Esophagus muscularis mucosa (tissue), 4 donors: ENCODE measurements at places on chromosomes 2 and 18. TPM values are rescaled to one million over a fixed set of nuclear protein-coding genes. Genes with fewer than 3 reads are reported as not detected.
A peak's percentile ranks its signal among the peaks of the same experiment; 100 is the strongest.

GRCh38 chr2:54738281-54738680 lies 14.8 kb downstream of the EML6 start:
- H3K36me3 ChIP-seq, result no peaks in the 10 kb centered on the region
- no peak overlapping the region for H3K27ac ChIP-seq
- H3K4me1 ChIP-seq, result no peaks in the 10 kb centered on the region
- no peaks in the 10 kb centered on the region for H3K27me3 ChIP-seq
- DNase-seq, result no peak

DNA sequence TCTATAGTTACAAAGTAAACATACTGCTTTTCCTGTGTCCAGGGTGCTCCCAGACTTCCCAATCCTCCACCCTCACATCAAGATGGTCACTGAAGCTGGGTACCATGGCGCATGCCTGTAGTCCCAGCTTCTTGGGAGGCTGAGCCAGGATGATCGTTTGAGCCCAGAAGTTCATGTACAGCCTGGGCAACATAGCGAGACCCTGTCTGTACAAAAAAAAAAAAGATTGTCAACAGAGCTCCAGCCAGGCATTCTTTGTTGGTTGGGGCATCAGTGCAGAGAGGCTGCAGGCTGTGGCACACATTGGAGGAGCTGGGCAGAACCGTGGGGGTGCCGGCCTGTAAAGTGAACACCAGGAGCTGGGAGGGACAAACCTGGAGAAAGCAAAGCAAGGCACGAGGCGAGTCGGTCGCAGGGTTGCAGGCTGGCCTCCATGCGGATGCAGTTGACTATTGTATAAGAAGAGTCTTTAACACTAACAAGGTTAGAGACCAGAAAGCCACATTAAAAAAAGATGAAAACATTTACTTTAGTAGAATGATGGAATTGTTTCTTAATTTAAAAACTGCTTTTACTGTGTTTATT lies 51.8 kb downstream of the ACOXL start:
- no peaks in the 10 kb centered on the region for H3K36me3 ChIP-seq
- H3K27me3 ChIP-seq, result no peaks in the 10 kb centered on the region
- no peak overlapping the region for H3K27ac ChIP-seq
- peak; percentile 62 for DNase-seq

- no peak overlapping the region for H3K27ac ChIP-seq
Measured at GRCh38 chr2:206740800-206741199, 22.6 kb upstream of the DYTN start.

BAZ2B gene
- total RNA-seq, result 97.2 TPM

PRADC1 gene
- 29.0 TPM for total RNA-seq

- H3K27me3 ChIP-seq, result no peaks in the 10 kb centered on the region
- no peaks in the 10 kb centered on the region for H3K36me3 ChIP-seq
- H3K4me3 ChIP-seq, result no peak overlapping the region
- H3K4me1 ChIP-seq, result no peaks in the 10 kb centered on the region
Measured at GRCh38 chr18:11762429-11762828, 73.4 kb downstream of the GNAL start.

GRCh38 chr2:32925283-32925815 lies 21.4 kb upstream of the LTBP1 start:
- H3K4me3 ChIP-seq, result no peak overlapping the region
- no peak overlapping the region for H3K27ac ChIP-seq
- no peaks in the 10 kb centered on the region for H3K4me1 ChIP-seq
- H3K27me3 ChIP-seq, result no peaks in the 10 kb centered on the region
- H3K36me3 ChIP-seq, result no peaks in the 10 kb centered on the region

DNA sequence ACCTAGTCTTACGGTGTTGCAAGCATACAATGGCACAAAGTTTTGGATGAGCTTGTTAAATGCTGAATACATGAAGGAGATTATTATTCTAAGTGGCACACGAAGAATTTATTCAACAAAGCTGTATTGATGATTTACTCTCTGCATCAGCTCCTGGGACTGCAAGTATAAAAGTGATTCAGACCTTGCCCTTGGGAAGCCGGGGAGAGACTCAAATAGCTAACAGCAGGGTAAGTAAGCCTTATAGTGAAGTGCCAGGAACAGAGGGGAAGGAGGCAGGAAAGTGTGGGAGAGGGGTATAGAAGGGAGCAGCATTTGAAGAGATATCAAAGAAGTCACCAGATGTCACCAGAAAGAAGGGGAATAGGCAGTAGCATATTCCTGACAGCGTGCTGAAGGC lies 115.4 kb downstream of the MCFD2 start:
- no peak overlapping the region for H3K27ac ChIP-seq
- H3K27me3 ChIP-seq, result no peaks in the 10 kb centered on the region
- H3K4me1 ChIP-seq, result peaks cover 14% of the 10 kb centered on the region
- DNase-seq, result no peak
- H3K36me3 ChIP-seq, result no peaks in the 10 kb centered on the region

GRCh38 chr2:169119851-169120250 lies 50.5 kb downstream of the DHRS9 start:
- H3K36me3 ChIP-seq, result no peaks in the 10 kb centered on the region
- DNase-seq, result no peak
- H3K27ac ChIP-seq, result no peak overlapping the region
- no peak overlapping the region for H3K4me3 ChIP-seq
- H3K27me3 ChIP-seq, result peaks cover 6% of the 10 kb centered on the region

CNOT11 gene
- total RNA-seq, result 35.8 TPM

DNA sequence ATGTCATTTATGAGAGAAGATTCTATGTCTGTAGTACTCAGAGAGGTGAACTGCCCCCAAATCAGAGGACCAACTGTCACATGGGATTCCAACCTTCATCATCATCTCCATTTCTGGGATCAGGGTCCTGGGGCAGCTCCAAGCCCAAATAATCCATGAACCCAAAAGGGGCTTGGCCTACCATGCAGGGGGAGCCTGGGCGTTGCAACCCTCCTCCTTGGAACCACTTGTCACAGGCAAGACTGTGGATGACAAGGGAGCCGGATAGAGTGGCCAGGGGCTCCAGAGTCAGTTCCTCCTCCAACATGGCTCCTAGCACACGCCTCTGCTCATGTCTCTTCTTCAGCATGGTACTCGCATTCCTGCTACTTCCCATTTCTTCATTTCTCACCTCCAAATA lies 7.9 kb downstream of the CTLA4 start:
- H3K27me3 ChIP-seq, result no peaks in the 10 kb centered on the region
- peak; percentile 80 for DNase-seq
- no peak overlapping the region for H3K27ac ChIP-seq
- no peaks in the 10 kb centered on the region for H3K36me3 ChIP-seq

DNA sequence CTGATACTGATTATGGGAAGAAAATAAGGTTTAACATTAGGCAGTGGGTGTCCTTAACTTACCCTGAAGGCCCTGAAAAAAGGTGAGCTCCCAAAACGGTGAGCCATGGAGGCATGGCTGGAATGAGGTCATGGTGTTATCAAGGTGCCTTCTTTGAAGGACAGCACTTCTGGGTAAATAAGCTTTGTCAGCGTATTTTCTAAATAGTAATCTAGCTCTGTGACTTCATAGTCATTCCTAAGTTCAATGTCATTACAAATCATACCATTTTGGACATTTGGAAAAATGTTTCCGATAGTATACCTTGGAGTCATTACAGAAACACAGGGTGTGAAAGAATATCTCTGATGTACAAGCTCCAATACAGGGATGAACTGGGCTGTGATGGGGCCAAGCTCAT lies 35.2 kb upstream of the CNGA3 start:
- no peaks in the 10 kb centered on the region for H3K36me3 ChIP-seq
- no peaks in the 10 kb centered on the region for H3K4me1 ChIP-seq
- no peaks in the 10 kb centered on the region for H3K27me3 ChIP-seq
- DNase-seq, result no peak
- H3K27ac ChIP-seq, result no peak overlapping the region

IL37 gene
- not detected for total RNA-seq

DNA sequence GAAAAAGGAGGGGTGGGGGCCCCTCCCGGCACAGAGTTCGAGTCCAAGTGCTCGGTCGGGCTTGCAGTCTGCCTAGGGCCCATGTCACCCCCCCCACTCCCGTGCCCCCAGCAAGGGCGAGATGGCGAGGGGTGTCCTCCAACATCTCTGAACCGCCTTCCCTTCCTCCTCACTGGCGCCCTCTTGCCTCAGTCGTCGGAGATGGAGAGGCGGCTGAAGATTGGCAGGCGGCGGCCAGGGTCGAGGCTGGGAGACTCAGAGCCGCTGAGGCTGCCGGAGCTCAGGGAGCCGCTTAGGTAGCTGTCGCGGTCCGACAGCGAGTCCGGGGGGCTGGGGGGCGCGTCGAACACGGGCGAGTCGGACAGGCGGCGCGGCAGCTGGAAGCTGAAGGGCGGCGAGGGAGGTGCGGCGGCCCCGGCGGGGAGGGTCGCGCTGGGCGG lies 2.3 kb downstream of the ZFP36L2 start:
- H3K4me3 ChIP-seq, result peak overlapping the region; percentile 80
- no peaks in the 10 kb centered on the region for H3K27me3 ChIP-seq
- DNase-seq, result no peak
- H3K4me1 ChIP-seq, result peaks cover 73% of the 10 kb centered on the region

DNA sequence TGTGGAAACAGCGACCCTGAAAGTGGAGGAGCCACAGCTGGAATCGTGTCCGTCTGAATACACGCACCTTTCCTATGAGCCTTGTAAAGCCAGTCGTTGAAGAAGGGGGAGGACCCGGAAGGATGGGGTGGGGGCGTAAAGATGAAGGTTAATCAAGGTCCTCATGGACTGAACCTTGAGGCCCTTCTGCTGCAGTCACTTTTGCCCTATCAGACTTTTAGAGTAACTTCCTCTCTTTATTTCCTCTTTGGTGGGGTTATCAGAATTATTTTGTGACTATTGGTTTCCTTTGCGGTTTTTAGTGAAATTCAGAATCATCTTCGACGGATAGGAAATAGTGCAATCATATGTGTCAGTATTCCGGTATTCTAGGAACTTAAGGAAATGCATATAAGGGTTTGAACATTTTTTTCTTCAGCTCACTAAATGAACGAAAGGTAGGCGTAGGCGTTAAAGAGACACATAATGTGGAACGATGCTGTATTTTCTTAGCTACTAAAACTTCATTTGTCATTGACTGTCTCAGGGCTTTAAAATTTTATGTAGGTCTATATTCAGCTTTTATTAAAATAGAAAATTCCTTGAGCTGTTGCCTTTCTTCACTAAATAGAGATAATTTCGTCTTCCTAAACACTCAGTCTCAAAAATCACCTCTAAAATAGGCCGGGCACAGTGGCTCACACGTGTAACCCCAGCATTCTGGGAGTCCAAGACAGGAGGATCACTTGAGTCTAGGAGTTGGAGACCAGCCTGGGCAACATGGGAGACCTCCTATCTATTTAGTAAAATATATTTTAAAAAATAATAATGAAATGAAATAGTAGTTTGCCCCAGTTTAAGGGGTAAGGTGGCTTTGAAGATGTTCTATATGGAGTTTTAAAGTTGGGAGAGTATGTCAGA lies 1.4 kb upstream of the YES1 start:
- peak overlapping the region; percentile 93 for H3K27ac ChIP-seq
- no peaks in the 10 kb centered on the region for H3K36me3 ChIP-seq
- DNase-seq, result no peak
- peak overlapping the region; percentile 73 for H3K4me3 ChIP-seq
- H3K27me3 ChIP-seq, result no peaks in the 10 kb centered on the region

GRCh38 chr2:84972932-84973331 lies 2.0 kb downstream of the KCMF1 start:
- peak overlapping the region; percentile 99 for H3K27ac ChIP-seq
- H3K36me3 ChIP-seq, result no peaks in the 10 kb centered on the region
- H3K4me3 ChIP-seq, result peak overlapping the region; percentile 92
- H3K27me3 ChIP-seq, result no peaks in the 10 kb centered on the region

- H3K4me1 ChIP-seq, result no peaks in the 10 kb centered on the region
- DNase-seq, result no peak
- H3K27ac ChIP-seq, result no peak overlapping the region
- H3K36me3 ChIP-seq, result peaks cover 18% of the 10 kb centered on the region
- no peaks in the 10 kb centered on the region for H3K27me3 ChIP-seq
Measured at GRCh38 chr2:23649303-23649702, 264.3 kb downstream of the KLHL29 start.

DNA sequence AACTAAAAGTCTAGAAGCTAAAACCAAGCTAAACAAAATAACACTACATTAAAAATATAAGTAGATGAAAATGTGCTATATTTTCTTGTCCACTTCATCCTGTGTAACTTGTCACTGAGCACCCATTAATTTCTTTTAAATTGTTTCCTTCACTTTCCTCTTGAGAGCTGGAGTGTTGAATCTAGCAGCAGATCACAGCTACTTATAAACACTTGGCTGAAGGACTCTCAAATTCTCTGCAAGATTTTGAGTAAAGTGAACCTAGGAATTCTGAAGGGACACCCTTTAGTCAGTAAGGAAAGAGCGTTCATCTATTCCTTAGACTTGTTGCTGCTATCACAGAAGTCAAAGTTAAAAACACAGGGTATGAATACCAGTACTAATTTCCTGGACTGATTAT lies 1163.9 kb downstream of the DPP10 start:
- no peak for DNase-seq
- H3K27me3 ChIP-seq, result no peaks in the 10 kb centered on the region
- H3K27ac ChIP-seq, result no peak overlapping the region
- no peak overlapping the region for H3K4me3 ChIP-seq
- H3K4me1 ChIP-seq, result no peaks in the 10 kb centered on the region

ALPP gene
- 0.06 TPM for total RNA-seq

GRCh38 chr2:102111823-102112222 lies 30.7 kb upstream of the IL1R1 start:
- H3K36me3 ChIP-seq, result no peaks in the 10 kb centered on the region
- H3K4me1 ChIP-seq, result no peaks in the 10 kb centered on the region
- H3K4me3 ChIP-seq, result no peak overlapping the region
- DNase-seq, result no peak
- H3K27me3 ChIP-seq, result no peaks in the 10 kb centered on the region

DNA sequence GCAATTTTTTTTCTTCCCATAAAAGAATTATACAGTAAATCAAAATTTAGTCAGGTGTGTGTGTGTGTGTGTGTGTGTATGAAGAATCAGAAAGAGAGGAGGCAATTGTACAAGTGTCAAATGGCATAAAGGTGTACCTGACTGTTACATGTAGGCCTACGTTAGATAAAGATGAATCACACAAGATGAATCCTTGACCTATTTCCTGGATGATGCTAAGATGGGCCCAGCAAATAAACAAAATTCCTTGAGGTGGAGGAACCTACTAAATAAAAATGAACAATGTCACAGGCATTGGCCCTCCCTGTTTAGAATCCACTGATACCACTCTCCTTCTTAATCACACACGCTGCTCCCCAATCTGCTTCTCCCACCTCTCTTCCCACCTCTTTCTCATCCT lies 79.7 kb upstream of the LRATD1 start:
- no peaks in the 10 kb centered on the region for H3K36me3 ChIP-seq
- no peaks in the 10 kb centered on the region for H3K27me3 ChIP-seq
- H3K4me1 ChIP-seq, result no peaks in the 10 kb centered on the region
- no peak overlapping the region for H3K27ac ChIP-seq

GRCh38 chr18:29250843-29251242 lies 1073.9 kb upstream of the CDH2 start:
- no peak overlapping the region for H3K4me3 ChIP-seq
- H3K27ac ChIP-seq, result no peak overlapping the region
- no peak for DNase-seq
- no peaks in the 10 kb centered on the region for H3K27me3 ChIP-seq

DNA sequence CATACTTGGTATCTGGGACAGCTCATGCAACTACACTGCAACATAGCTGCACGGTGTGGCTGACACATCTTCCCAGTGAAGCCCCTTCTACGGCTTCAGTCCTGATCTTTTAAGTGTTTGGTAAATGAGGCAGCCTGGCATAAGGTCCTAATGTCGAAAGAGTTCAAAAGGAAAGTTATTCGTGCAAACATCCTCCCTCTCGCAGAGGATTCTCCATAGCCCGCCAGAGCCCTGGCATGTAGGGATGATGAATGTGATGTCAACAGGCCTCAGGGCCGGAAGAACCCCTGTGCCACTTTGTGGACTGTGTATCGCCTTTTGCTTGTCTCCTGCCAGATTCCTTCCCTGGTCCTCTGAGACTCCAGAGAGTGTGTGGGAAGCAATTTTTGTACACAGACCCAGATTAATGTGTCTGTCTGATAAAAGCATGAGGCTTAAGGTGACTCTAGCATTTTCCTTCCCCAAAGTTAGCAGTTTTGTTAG lies 88.5 kb downstream of the SOCS6 start:
- no peak for DNase-seq
- H3K27me3 ChIP-seq, result no peaks in the 10 kb centered on the region
- H3K36me3 ChIP-seq, result no peaks in the 10 kb centered on the region
- no peaks in the 10 kb centered on the region for H3K4me1 ChIP-seq

TCF23 gene
- not detected for total RNA-seq
